ENCODE measurements at places on chromosomes 13 and 19.

DNA sequence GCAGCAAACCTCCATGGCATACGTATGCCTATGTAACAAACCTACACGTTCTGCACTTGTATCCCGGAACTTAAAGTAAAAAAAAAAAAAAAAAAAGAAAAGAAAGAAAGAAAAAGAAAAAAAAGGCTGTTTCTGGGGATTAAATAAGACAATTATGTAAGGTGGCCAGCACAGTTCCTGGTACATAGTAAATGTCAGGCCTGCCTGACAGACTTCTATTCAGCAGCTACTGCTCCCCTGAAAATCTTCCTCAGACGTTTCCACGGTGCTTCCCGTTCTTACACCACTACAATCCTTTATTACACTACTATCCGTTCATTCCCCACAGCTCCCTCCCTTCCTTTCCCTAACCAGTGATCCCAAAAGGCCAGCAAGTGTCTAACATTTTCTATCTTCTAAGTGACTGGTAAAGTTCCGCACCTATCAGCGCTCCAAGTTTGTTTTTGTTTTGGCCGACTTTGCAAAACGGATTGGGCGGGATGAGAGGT is 636 bp upstream of the RB1 start:
- DNase-seq: no peak

GRCh38 chr13:28434926-28435325 is 60.0 kb downstream of the FLT1 start:
- no peak for DNase-seq

DNA sequence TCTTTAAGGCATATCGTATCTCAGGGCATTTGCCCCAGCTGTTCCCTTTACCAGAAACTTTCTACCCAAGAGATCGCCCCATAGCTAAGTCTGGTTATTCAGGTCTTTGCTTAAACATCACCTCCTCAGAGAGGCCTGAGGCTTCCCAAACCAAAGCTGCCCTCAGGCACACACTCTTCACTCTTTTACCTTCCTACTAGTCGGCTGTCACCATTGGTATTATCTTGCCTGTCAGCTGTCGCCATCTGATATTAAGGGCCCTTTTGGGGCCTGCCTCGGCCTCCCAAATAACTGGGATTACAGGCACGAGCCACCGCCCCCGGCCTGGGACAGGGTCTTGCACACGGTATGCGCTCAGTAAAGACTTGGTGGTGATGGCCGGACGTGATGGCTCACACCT is 1.0 kb downstream of the GADD45GIP1 start:
- DNase-seq: no peak

DNA sequence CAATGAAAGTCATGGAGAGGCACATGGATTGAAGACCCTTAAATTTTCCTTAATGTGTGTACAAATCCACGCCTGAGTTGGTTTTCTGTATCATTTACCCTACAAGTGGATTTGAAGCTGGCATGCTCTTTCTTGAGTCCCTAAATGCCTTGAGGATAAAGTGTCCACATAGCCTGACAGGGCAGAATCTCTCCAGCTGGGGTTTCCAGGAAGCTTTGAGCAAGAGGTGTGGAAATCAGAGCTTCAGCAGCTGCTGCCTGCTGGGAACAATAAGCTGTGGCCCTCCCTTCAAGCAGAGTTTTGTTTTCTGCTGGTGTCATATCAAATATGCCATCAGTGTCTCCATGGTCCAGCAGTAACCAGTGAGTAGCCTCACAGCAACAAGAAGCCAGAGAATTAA is 120.3 kb upstream of the SERTM1 start:
- no peak for DNase-seq

- DNase-seq: no peak
Observed at GRCh38 chr19:3056417-3057088, 5.7 kb downstream of the TLE5 start.

- no peak for DNase-seq
Observed at GRCh38 chr13:92354583-92354982, 872.0 kb upstream of the GPC6 start.

GRCh38 chr13:30395192-30396158 is 26.8 kb upstream of the UBE2L5 start:
- DNase-seq: peak; percentile 52

DNA sequence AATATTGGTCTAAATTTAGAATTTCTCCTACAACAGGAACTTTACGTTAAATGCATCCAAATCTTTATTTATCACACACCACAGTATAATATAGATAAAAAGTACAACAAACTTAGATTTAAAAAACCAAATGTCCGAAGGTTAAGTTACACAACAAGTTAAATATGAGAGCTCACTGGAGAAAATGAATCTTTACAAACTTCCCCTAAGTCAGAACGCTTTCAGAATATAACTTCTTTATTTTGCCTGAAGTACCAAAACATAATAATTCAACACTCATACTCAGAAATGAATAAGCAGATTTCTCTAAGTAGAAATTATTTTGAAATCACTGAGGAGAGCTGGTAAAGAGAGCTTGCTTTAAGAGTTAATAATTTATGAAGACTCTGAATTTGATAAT is 33.8 kb downstream of the TSC22D1 start:
- no peak for DNase-seq

GRCh38 chr13:38900188-38900587 is 90.4 kb downstream of the STOML3 start:
- no peak for DNase-seq

DNA sequence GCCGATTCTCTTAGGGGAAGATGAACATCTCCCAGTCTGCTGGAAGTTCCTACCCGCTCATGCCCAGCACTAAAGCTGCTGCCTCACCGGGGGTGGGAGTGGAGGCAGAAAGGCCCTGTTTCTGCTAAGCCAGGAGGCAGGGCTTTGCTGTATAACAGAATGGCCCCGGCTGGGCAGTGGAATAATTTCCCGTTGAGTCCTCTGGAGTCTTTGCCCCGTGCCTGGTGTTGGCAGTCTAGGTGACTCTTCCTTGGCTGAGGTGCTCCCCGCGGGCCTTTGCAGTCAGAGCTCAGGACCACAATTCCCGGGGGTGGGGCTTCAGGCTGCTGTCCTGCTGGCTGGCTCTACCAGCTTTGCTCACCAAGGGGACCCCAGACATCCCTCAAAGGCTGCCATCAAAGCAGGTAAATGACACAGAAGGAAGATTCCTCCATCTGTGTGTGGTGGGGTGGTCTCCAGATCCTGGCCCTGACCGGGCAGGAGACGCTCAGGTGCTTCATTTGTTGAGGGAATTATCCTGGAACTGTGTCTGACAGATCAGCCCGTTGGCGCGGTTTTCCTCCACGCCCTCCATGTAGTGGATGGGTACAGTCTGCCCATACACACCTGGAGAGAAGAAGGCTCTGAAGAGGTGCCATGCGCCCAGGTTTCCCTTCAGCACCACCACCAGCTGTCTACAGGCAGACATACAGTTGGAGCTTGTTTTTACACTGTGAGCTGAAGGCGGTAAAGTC is 209.9 kb downstream of the TEX29 start:
- no peak for DNase-seq

GRCh38 chr19:8366961-8367326 is 3.0 kb downstream of the ANGPTL4 start:
- no peak for DNase-seq

DNA sequence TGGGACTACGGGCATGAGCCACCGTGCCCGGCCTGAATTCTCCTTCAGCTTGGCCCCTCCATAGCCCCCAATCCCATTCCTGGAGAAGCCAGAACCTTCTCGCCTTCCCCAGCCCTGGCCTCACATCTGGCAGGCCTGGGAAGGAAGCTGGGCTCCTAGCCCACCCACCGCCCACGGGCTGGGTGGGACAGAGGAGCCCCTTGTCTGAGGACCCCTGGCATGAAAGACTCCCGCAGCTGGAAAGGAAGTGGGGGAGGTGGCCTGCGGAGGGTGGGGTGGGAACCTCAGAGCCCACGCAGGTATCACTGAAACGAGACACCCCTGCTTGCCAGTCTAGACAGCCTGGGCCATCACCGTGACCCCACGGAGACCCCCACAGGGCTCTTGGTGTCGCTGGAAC is 7.7 kb upstream of the NANOS3 start:
- DNase-seq: no peak

DNA sequence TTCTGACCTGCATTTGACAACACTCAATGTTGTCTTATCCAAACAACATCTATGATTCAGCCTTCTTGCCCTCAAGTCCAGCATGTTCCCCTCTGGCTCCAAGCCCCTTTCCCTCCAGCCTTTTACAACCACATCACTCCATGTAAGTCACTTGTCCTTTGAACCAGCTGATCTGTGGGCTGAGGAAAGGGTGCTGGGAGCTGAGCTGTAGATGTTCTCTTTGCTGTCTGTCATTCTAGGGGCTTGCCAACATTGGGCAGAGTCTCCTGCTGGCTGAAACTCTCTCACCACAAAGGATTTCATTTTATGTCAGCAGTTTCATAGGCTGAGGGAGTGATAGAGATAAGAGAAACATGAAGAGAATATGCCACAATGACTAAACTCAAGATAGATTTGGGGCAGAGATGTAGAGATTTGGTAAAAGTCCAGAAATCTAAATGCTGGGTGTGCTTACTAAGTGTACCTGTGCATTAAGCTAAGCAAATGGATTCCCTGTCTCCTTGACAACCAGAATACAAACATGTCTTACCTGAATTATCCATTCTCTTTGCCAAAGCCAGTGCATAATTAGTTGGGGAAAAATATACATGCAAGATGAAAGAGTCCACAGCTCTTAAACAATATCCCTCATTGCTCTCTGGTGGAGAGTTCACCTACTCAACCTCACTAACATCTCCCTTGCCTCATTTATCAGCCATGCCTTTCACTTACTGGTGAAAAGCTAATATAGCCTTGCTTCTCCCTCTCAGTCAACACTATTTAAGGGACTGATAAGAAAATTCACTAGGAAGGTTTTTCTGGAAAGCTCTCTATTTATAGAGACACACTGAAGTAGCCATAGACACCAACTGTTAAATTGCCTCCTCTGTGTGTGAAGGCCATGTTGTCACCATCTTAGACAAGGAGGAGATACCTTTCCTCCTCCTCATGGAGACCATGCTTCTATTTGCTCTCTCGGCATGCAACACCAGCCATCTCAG is 175.5 kb upstream of the SERP2 start:
- peak; percentile 18 for DNase-seq

GRCh38 chr13:110518571-110518970 is 43.0 kb downstream of the RAB20 start:
- DNase-seq: no peak

DNA sequence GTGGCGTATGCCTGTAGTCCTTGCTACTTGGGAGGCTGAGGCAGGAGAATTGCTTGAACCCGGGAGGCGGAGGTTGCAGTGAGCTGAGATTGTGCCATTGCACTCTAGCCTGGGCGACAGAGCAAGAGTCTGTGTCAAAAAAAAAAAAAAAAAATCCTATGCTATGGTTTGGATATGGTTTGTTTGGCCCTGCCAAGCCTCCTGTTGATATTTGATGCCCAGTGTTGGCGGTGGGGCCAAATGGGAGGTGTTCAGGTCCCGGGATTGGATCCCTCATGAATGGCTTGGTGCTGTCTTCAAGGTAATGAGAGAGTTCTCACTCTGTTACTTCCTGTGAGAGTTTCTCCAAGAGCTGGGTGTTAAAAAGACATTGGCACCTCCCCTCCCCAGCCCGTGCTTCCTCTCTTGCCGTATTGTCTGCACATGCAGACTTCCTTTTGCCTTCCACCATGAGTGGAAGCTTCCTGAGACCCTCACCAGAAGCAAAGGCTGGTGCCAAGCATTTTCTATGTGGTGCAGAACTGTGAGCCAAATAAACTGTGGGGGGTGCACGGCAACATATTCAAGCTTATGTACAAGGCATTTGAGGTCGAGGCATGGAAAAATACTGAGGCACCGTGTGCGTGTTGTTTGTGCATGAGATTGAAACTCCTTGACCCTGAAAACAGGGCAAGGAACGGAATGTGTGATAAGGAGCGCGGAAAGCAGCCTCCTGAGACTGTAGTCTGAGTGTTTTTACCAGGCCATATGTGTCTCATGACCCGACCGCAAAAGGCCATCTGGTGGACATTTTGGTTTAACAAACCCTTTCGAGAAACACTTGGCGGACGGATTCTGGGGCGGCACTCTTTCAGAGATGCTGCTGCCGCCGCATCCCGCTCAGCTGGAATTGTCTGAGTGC is 7.3 kb downstream of the SIGLEC9 start:
- DNase-seq: no peak

GRCh38 chr13:59890054-59890453 is 273.7 kb downstream of the DIAPH3 start:
- DNase-seq: no peak

- DNase-seq: no peak
Observed at GRCh38 chr13:74206061-74206561, 71.9 kb upstream of the KLF12 start.

GRCh38 chr13:26653310-26653709 is 95.8 kb downstream of the WASF3 start:
- DNase-seq: no peak

- peak; percentile 32 for DNase-seq
Observed at GRCh38 chr13:99288089-99288488, 19.1 kb downstream of the GPR183 start.

- no peak for DNase-seq
Observed at GRCh38 chr13:73215823-73216222, 157.0 kb downstream of the KLF5 start.

GRCh38 chr13:27919659-27919933 is 204 bp upstream of the PDX1 start:
- DNase-seq: no peak

Measured in GM19239 (cell line).